AG09319 (cell line): ENCODE measurements at places on chromosomes 6 and 20.
A peak's percentile ranks its signal among the peaks of the same experiment; 100 is the strongest.

DNA sequence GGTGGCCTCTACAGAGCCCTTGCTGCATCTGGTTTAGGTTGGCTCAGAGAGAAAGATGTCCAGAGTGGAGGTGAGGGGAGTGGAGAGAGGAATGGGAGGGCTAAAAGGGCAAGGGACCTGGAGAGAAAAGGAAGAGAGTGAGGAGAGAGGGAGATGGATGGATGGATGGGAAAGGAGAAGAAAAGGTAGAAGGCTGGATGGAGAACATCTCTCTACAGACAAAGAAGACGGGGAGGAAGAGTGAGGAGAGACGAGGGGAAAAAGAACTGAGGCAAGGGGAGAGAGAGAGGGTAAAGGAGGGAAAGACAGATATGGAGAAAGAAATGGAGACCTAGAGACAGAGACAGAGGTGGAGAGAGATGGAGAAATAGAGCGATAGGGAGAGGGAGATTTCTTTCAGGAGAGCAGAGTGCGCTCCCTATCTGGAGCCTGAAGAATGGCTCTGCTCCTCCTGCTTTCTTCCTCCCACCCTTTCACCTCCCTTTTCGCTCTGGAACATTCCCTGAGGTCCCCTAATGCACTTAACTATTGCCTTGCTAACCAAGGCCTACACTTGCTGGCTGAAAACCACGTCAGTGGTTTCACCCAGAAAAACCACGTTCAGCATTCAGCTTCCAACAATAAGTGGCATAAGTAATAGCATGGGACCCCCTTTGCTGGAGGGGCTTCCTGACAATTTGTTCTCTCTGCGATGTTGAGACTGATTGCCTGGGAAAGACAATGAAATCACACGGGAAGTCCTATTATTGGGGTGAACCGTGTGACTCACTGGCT is 286.3 kb downstream of the CDH26 start:
- no peak for DNase-seq

DNA sequence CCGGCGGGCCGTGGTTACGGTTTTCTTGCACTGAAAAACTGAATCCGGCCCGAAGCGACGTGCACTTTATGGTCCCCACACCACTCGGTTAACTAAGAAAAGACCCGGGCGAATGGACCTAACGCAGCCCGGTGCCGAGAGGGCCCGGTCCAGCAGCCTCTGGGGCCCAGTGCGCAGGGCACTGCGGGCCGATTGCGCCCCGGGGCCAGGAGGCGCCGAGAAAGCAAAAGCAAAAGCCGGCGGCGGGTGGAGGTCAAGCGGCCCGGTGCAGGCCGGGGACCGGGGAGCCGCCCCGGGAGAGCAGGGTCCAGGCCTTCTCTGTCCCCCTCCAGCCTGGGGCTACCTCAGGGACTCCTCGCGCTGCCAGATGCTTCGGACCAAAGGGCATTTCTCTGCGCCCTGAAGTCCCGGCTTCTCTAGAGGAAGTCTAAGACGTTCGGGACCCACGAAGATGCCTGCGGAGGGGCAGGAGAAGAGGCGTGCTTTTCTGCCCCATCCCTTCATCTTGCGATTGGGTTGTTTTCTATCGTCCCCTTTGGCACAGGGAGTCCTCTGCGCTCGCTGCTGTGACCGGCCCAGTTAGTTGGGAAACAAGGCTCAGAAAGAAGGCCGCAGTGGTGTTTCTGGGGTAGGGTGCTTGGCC is 4.4 kb downstream of the FOXF2 start:
- no peak for DNase-seq

DNA sequence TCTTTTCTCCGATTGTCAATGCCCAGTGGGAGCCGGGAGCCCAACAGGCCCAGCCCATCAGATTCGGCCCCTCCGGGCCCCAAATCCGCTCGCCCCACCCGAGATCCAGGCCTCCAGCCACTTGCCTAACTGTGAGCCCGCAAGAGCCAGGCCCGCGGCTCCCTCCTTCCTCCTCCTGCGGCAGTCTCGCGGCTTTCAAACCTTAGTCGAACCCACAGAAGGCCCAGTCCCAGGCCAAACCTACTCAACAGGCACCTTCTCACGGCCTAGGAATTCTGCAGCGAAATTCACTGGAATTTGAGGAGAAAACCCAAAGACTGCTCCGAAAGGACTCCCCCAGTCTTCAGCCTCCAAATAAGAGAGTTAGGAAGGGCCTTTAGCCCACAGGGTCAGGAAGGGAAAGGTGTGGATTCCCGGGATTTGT is 2.8 kb upstream of the TFAP2A start:
- DNase-seq = no peak

DNA sequence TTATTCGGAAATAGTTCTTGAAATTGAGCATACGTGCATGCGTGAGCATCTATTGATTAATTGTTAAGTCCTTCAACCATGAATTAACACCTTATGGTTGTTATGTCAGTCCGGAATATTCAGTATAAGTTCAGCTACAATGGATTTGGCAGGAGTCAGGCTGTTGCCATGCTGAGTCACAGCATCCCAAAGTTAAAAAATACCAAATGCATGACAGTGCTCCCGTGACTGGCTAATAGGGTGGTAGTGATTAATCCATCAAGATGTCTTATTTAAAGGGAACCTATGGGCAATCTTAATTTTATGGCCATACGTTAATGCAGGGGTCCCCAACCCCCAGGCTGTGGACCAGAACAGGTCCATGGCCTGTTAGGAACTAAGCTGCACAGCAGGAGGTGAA is 10.5 kb downstream of the RAE1 start:
- DNase-seq = peak; percentile 35

DNA sequence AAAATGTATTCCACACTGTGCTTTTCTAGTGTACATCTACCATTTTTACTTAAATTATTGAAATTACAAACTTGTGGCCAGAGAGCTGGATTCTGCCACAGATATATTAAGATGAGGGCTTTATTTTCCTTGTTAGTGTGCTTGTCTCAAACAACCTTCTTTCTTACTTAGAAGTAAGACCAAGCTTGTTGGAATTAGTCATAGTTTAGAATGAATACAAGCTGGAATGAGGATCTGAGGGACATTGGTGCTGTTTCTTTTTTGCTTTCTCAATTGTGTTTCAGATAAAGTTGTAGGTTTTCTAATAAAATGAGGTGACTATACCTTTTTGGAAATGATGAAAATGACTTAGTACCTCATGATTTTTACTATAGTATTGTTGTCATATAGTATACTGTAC is 40.3 kb downstream of the UBR2 start:
- DNase-seq = no peak

DNA sequence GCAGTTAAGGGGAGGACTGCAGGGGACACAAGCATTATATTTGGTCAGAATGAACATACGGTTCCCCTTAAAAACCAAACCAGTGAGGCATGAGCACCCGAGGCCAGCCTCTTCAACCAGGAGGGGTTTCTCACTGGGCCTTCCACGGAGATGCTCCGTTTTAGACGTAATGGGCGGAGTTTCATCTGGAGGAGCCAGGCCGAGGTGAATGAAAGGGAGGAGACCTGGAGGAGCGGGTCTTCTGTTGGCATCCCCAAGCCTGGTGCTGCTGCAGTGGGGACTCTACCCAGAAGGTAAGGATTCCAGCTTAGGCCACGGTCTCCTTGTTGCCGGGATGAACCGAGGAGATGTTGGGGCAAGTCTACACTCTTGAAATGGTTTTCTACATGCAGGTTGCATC is 47.4 kb downstream of the ADNP start:
- DNase-seq = no peak

- DNase-seq = no peak
Measured at GRCh38 chr6:129643968-129644367, 66.0 kb downstream of the ARHGAP18 start.

GRCh38 chr6:125485757-125486156 is 184.0 kb upstream of the HDDC2 start:
- DNase-seq = no peak

DNA sequence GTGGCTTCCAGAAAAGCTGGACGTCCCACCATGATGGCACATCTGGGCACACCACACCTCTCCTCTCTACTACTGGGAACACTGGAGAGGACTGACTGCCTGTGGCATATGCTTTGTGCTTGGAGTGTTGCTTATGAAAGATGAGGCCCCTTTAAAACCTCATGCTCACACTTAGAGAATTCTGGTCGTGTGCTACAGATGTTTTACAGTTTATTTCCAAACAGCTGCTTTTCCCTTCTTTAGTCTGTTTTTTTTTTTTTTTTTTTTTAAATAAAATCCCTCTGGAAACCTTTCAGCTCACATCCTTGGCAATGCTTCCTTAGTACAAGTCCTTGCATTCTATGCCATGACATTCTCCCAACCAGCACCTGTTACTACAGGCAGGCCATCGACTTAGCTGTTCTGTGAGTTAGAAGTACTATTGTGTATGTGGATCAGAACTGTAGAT is 60.3 kb downstream of the BMP6 start:
- DNase-seq = no peak

DNA sequence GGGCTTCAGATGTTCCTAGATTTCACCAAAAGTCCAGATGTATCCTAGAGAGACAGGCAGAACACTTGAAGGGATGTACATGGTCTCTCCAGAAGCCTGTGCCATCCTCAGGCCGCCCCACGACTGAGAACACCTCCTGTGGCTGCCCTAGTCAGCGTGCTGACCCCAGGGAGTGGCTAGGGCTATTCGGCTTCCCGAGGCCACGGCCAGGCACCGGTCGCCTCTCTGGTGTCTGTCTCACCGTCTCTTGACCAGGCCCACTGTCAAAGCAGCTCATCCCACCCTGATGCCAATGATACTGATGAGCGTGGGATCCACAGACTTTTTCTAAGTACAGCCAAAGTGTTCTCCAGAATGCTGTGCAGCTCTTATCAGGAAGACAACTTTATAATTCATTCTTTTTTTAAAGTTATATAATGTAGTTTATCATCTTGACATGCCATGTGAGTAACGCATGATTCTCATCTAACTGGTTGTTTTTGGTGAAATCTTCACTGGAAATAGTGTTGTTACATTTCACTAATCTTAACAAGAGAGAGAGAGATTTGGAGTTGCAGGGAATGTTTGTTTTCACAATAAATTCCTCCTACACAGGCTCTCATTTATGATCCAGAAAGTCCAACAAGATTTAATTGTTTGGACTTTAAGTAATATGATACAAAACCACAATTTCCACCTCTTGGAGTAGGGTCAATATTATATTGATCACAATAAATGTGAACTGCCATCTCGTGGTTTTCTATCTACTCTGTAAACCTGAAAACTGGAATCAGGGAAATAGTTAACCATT is 41.7 kb upstream of the KLHL31 start:
- no peak for DNase-seq

GRCh38 chr6:43795421-43795820 is 25.4 kb downstream of the VEGFA start:
- no peak for DNase-seq

DNA sequence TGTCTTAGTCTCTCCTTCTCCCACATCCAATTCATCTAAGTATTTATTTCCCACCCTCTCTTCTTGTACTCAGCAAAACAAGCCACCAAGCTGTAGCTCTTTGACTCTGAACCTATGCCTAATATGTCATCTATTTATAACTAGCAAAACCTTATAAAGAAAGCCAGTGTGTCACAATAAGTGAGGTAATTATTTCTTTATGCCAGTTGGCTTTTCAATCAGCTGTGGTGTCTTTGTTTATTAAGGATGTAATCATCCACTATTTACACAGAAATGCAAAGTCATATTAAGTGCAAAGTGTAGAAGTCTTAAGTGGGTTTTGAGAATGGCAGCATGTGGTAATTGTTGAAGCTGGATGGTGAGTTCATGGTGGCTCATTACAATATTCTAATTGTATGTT is 215.2 kb upstream of the HTR1E start:
- DNase-seq = no peak

- DNase-seq = no peak
Measured at GRCh38 chr6:34243131-34243771, 5.6 kb downstream of the SMIM29 start.

DNA sequence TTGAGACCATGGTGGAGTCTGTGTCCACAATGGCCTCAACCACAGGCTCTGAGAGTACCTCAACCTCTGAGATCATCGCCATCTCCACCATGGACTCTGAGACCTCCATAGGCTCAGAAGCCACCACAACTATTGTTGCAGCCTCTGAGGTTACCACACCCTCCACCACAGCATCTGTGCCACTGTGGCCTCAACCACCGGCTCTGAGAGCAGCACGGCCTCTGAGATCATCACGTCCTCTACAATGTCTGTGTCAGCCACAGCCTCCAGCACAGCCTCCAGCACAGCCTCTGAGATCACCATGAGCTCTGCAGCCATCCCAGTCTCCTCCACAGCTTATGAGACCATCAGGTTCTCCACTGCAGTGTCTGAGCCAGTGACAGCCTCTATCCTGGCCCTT is 19.4 kb upstream of the MUC21 start:
- no peak for DNase-seq

DNA sequence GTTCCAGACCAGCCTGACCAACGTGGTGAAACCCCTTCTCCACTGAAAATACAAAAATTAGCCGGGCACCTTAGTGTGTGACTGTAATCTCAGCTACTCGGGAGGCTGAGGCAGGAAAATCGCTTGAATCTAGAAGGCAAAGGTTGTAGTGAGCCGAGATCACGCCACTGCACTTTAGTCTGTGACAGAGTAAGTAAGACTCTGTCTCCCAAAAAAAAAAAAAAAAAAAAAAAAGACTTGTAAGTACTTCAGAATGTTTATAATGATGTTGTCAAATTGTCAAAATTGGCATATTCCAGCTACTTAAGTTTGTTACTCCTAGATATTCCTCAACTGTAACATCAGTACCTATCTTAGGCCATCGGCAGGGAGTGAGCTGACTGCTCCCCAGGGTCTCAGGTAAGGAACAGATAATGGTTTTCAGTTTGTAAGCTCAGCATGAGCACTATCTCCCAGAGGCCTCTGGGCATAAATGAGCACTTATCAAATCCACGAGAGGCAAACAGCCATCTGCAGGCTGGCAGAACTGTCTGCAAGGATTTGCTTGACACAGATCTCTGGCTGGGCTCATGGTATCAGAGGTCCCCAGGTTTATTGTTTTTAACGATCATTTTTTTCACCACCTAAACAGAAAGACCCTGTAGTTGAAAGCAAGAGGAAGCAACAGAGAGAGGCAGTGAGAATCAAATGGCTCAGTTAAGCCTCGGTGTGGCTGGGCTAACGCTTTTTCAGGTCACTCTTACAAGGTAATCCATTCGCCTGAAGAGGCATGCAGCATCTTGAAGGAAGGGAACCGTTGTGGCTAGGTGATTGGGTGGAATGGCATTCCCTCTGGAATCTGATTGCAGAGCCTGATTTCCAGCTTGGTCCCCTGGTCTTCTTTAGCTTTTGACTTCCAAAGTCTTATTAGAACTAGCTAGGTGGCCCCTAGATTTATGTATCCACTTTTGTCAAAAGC is 115.9 kb downstream of the LY86 start:
- no peak for DNase-seq

DNA sequence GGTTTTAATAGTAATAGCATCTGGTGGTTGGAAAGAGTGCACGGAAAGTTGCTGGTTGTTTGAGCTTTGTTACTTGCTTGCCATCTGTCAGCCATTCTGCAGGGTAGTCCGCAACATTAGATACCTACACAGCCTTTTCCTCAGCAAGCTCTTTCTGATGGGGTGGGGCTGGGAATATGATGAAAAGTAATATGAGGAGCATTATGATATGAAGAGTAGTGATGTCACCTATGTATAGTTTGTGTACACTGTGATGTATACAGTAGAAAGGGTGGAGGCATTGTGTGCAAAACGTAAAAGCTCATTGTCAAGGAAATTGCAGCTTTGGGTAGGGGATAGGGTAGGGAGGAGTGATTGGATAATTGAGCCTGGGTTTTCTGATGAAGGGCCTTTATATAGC is 16.1 kb downstream of the SCAF8 start:
- no peak for DNase-seq

GRCh38 chr6:134173936-134174671 is 121.7 kb upstream of the SLC2A12 start:
- peak; percentile 64 for DNase-seq

GRCh38 chr6:8245726-8246125 is 143.4 kb upstream of the EEF1E1 start:
- no peak for DNase-seq

GRCh38 chr6:73062130-73062529 is 163.2 kb downstream of the KHDC1L start:
- DNase-seq = no peak
